Right ventricle myocardium inferior (tissue), 1 donor: ENCODE measurements at places on chromosomes 5 and 9. TPM values are rescaled to one million over a fixed set of nuclear protein-coding genes. Genes with fewer than 3 reads are reported as not detected.

Gene CXXC5
- total RNA-seq, result 74.1 TPM

- DNase-seq, result no peak
Observed at GRCh38 chr5:54243483-54244080, 66.8 kb downstream of the ARL15 start.

DNA sequence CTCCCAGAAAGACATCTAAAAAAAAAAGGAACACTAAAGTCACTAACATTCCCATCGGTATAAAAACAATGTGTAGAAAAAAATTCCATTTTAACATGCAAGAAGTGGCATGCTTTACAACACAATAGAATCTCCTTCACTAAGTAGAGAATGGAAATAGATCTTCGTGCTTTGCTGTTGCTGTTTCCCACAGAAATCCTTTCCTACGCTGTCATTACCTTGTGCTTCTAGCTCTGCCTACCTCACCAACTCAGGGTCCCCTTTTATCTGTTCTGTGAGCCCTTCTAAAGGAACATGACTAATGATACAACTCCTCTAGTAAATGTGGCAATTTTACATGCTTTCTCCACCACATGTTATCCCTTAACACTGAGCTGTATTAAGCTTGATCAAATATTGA is 202.9 kb downstream of the MCTP1 start:
- DNase-seq, result no peak

DNA sequence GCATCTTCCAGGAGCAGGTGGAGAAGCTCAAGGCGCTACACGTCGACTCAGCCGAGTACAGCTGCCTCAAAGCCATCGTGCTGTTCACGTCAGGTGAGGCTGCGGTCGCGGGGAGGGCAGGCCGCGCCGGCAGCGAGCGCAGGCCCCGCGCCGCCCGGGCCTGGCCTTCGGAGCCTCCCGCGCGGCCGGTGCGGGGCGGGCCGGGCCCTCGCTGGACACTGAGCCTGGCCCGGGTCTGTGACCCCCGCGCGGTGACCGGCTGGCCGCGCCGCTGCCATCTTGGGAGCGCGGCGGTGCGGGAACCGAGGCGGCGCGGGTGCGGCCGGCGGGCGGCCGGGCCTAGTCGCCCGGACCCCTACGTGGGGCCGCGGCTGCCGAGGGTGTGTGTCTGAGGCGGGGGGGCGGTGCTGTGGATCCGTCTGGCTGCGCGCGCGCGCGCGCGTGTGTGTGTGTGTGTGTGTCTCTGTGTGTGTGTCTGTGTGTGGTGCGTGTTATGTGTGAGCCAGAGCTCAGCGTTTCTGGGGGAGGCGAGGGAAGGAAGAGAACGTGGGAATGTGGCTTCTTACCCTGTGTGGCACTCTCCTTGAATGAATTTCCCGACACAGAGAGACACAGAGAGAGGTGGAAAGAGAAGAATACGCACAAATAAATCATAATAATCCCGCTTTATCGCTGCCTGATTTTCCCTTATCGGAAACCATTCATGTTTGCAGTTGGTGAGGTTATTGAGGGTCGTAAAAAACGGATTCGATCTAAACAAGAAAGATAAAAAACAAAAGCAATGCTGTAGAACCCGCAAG is 5.5 kb downstream of the NR2F1 start:
- no peak for DNase-seq

GRCh38 chr5:175685701-175686350 is 28.0 kb downstream of the HRH2 start:
- no peak for DNase-seq

DNA sequence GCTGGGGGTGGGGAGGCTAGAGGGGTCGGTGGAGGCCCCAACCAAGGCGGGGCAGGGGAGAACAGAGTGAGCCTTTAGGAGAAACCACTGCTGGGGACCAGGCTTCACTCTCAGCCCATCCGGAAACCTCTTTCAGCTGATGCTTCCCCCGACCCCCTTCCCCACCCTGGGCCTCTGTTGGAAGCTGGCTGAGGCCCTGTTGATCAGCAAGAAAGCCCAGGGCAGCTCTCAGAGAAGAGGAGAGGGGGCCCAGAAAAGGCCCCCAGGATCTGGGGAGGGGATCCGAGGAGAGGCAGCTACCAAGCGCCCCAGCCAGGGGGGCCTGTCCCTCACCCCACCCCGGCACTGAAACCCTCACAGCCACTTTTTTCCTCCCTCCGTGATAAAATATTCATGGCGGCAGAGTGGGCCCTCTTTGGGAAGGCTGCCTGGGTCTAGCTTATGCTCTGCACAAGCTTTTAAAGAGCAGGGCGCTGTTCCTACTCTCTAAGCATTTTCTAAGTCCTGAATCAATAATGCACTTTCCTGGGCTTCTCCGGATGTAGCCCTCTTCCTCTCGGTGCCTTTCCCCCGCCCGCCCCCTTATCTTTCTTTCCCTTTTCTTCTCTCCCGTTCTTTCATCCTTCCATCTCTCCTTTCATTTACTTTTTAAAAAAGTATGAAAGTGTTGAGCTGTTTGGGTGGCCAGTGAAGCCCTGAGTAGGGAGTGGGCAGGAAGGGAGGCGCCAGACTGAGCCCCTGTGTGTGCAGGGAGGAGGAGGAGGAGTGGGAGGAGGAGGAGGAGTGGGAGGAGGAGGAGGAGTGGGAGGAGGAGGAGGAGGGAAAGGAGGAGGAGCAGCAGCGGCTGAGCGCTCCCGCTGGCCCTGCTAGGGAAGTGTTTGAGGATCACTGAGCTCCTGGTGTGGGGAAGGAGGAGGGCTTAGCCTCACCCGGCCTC is 23.5 kb downstream of the NTNG2 start:
- no peak for DNase-seq
